CD8-positive, alpha-beta memory T cell (primary cell): ENCODE measurements at places on chromosomes 5 and 9. TPM values are rescaled to one million over a fixed set of nuclear protein-coding genes. Genes with fewer than 3 reads are reported as not detected.

CCL21 gene
- not detected for total RNA-seq

DNA sequence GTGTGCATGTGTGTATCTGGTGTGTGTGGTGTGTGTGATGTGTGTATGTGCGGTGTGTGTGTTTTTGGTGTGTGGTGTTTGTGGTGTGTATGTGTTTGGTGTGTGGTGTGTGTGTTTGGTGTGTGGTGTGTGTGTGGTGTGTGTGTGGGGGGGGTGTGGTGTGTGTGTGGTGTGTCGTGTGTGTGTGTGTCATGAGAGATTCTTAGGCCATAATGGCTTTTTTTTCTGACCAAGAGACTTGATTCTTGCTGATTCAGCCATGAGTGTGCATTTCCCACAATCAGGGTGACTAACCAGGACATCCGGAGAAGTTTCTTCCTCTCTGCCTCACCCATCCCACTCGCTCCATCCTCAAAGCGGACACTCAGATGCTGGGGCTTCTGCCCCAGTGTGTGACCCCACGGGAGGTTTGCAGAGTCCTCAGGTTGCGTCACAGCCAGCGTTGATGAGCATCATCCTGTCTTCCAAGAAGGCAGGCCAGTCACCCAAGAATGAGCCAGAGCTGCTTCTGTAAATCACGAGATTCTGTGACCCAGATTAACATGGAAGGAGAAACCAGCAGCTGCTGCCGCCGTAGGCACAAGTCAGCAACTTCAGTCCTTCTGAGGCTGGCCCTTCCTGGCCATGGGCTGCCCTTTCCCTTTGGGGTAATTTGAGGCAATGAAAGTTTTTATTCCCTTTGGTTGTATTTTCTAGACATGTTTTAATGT is 12.5 kb upstream of the CTSL start:
- no peak for DNase-seq

DNA sequence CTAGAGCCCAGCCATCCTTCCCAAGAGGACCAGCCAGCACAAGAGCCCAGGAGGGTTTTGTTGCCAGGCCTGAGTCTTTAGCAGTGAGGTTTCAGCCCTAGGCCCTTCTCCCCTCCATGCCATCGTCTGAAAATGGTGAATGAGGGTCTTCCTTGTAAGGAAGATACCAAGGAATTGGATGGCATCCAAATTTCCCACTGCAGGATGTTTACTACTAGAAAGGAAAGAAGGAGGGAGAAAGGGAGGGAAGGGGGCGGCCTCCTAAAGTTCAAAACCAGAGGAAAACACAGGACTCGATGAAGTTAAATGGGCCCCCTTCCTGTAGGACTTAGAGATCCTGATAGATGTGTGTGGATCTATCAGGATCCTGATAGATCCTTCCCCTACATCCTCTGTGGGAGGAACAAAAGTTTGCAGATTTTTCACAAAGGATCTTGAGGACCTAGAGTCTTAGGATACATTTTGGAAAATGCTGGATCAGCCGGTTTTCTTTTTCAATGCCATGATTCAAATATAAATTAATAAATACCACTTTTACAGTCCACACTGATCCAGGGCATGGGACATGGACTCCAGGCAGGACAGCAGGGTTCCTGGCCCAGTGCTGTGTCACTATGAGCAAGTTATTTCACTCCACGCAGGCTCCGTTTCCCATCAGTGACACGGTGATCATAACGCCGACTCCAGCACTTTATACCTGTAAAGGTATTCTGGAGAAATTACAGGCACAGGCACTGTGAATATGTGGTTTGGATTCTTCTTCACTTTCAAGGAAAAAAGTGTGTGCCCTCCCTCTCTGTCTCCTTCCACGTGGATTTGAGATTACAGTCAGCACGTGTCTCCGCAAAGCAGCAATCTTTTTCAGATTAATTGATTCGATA is 40.9 kb downstream of the C5orf15 start:
- no peak for DNase-seq

C5orf63 gene
- total RNA-seq: 11.9 TPM

GRCh38 chr5:76199336-76200318 is 116.4 kb downstream of the SV2C start:
- no peak for DNase-seq

- no peak for DNase-seq
These were observed 170.6 kb downstream of the MCTP1 start for GRCh38 chr5:95114305-95114704.

DNA sequence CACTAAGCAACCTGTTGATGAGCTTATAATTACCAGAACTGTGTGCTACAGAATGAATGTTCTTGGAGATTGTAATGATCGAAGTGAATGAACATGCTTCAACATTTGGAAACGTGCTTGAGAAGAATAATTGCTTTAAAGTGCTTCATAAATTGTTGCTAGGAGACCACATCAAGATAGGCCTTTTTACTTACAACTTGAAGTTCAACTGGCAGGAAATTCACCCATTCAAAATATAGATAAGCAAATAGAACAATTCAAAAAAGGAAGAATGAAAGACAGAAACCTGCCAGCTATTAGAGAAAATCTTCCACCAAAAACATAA is 38.0 kb upstream of the SLC44A1 start:
- no peak for DNase-seq

DNA sequence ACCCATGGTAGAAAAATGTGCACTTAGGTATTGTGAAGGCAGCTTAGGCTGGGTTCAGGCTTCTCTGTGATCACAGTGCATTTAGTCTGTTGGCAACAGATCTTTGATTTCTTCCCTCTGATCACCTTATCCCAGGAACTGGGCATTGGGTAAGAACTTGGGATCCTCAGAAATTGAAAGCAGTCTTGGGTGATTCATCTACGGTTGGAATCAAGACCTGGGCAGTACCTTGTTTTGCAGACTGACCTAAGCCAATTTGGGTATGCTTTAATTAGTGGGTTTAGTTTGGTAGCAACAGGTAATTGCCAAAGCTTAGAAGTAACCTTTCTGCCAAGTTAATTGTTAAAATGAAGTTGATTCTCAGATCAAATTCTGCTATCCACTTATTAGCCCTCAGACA is 17.8 kb downstream of the ENTREP1 start:
- DNase-seq: no peak

CEL gene
- total RNA-seq: 1.1 TPM

- no peak for DNase-seq
These were observed 23.1 kb downstream of the SLC25A25 start for GRCh38 chr9:128091144-128091543.

PCDHGA5 gene
- 0.09 TPM for total RNA-seq

GZMA gene
- 13.3 TPM for total RNA-seq

GRCh38 chr9:138098908-138099791 is 221.6 kb downstream of the CACNA1B start:
- DNase-seq: peak; percentile 35

GRCh38 chr5:106127341-106127781 is 1543.4 kb downstream of the EFNA5 start:
- DNase-seq: no peak

ADAMTSL2 gene
- not detected for total RNA-seq

NUDT12 gene
- 0.86 TPM for total RNA-seq
